Astrocyte of the spinal cord (primary cell): ENCODE measurements at places on chromosomes 5 and 9.

GRCh38 chr5:104652271-104652861 lies 1089.8 kb upstream of the NUDT12 start:
- DNase-seq: no peak

DNA sequence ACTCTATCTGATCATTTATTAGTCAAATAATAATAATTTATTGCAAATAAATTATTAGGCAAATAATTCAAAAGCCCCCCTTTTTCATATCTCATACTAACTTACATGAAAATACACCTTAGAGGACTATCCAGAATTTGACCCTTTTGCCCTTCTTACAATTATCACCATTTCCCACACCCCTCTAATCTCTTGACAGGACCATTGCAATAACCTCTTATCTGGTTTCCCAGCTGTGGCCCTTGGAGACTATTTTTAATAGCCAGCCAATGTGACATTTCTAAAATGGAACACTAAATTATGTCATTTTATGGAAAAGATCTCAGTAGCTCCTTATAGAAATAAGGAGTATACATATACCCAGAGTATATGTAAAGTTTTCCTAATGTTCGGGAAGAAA lies 588.4 kb upstream of the COX7C start:
- no peak for DNase-seq

GRCh38 chr5:140821375-140822280 lies at the start of gene PCDHA5:
TSS of gene PCDHA5 (plus strand) at chr5:140821613.
- no peak for DNase-seq

GRCh38 chr5:142758062-142758795 lies 11.9 kb upstream of the ARHGAP26 start:
- DNase-seq: no peak

- DNase-seq: no peak
Observed at GRCh38 chr9:70609011-70609410, 194.6 kb upstream of the KLF9 start.

DNA sequence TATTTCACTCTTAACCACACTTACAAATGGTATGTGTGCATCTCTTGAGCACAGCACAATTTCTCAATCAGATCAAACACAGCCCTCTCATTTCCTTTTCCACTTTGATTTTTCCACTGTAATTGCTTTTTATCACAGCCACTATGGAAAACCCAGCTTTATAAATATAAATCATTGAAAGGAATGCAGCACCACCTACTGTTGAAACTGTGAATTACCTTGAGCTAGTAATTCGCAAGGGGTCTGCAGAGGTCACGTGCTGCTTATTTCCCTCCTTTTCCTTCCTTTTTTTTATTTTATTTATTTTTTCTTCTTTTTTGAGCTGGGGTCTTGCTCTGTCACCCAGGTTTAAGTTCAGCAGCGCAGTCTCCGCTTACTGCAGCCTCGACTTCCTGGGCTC lies 76.9 kb downstream of the CDH6 start:
- peak; percentile 13 for DNase-seq

DNA sequence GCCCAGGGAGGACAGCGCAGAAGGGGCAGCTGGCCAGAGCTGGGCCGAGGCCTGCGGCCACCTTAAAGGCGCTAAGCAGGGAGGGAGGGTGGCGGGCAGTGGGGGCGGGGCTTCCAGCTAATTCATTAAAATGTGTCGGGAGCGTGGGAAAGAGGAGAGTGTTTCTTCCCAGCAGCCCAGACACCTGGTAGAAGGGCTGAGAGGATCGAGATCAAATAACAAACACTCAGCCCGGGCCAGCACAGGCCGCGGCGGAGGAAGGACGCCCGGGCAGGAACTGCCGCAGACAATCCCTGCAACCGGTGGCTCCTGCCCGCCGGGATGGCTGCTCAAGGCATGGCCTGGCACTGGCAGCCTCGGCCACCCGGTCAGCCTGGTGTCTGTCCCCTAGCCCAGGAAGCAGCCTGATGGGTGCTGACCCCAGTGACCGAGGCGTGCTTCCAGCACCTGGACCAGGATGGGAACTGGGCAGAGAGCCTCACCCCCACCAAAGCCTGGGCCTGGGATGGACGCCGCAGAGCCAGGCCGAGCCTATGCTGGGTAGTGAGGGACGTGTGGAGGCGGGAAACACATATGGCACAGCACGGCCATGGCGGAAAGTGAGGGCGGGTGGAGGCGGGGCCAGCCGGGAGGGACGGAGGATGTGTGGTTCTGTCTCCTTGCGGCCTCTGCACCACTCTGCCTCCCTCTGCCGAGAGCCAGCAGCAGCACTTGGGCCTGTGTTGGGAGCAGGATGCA lies 3.2 kb upstream of the NRARP start:
- peak; percentile 39 for DNase-seq

DNA sequence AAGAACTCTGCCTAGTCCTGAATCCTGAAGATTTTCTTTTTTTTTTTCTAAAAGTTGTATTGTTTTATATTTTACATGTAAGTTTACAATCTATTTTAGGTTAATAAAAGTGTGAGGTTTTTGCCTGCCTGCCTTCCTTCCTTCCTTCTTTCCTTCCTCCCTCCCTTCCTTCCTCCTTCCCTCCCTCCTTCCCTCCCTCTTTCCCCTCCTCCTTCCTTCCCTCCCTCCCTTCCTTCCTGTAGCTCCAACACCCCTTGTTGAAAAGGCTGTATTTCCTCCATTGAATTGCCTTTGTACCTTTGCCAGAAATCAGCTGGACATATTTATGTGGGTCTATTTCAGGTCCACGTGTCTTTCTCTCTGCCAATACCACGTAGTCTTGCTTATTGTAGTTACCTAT lies 46.6 kb downstream of the CACNA1B start:
- no peak for DNase-seq

- DNase-seq: no peak
Observed at GRCh38 chr5:36526537-36526936, 79.9 kb upstream of the SLC1A3 start.

DNA sequence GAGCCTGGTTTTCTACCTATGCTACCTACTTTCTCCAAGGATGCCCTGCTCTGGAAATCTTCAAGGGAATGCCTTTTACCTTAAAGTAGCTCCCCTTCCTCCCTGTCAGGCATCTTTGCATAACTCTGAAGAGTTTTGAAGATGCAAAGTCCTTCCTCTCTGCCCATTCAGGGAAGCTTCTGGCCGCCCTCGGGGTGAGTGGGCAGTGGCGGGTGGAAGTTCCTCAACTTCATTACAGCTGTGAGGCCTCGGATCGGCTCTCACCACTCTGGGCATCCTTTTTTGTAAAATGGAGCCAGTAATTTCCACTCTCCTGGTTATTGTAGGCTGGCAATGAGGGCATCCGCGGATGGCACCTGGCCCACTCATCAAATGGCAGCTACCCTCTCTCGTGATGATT lies 31.7 kb upstream of the STXBP1 start:
- DNase-seq: no peak

DNA sequence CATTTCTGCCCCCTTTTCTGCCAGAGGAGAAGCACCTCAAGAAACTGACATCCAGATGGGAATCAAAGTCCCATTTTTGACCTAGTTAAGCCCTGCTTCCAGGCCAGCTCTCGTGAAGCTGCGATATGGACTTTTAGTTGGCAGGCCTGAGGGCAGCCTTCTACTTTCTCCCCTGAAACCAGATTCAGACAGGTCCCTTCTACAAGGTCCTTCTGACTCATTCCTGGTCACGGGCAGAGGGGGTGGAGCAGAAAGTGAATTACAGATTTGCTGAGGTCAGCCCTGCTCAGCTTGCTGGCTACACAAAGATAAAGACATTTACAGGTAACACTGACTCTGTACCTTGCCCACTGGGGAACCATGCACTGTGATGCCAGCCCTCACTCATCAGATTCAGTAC lies 52.8 kb upstream of the TUT7 start:
- peak; percentile 67 for DNase-seq

DNA sequence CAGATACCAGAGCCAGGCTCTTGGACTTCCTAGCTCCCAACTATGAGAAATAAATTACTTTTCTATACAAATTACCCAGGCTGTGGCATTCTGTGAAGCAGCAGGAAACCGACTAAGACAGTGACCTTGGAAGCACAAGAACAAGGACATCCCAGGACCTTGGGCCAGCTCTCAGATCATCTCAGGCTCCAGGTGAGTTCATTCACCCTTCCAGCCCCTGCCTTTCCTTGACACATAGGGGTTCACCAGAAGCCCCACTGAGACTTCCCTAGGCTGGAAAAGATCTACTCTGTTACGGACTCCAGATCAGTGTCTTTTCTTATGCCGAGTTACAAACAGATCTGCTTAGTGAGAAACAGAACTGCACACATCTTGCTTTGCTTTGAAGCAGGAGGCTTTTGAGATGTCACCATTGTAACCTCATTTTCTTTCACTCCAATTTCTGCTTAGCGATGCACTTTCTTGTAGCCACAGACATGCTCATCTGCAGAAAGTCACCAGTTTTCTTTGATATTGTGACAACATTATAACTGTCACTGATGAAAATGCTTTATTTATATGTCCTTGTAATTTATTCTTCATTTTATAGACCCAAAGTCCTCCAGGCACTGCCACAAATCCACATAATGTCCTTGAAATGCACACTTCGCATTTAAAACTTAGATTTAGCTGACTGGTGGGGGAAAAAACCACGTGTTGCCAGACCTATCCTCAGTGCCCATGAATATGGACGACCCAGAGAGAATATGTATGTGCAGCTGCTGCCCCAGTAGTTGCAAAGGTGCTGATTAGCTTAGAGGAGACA lies 8.1 kb downstream of the CD180 start:
- no peak for DNase-seq

DNA sequence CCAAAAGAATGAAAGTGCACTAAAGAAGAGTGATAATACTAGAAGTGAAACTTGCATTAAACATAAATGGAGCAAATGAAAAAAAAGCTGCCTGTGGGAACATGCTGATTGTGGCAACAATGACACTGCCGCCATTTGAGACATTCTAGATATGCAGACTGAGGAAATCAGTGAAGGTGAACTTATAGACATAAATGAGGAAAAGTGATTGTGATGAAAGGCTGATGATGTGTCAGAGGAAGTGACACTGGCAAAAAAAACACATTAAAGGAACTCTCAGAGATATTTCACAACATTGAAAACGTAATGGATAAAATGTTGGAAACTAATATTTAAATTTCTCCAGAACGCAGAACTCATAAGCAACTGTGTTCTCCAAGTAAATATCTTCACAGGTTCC lies 1.2 kb downstream of the ERCC8 start:
- DNase-seq: no peak

GRCh38 chr9:32161209-32161608 lies 223.2 kb upstream of the ACO1 start:
- DNase-seq: no peak

DNA sequence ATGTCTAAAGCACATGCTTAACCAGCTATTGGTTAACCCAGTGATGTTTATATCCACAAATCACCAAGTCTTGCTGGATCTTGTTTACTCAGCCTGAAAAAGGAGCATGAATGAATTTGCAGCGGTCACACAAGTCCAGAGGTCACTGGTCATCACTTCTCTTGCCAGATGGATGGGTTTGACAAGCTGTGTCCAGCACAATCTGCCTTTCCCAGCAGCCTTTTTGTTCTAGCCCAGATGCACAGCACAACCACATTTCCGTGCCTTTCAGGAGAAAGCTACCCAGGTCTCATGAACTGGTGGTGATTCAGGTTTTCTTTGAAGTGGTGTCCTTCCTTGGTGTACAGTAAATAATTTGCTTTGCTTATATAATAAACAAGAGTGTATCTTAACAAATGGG lies 32.1 kb downstream of the TMEM252 start:
- no peak for DNase-seq

GRCh38 chr5:90446961-90447360 lies 27.6 kb downstream of the MBLAC2 start:
- DNase-seq: peak; percentile 1

DNA sequence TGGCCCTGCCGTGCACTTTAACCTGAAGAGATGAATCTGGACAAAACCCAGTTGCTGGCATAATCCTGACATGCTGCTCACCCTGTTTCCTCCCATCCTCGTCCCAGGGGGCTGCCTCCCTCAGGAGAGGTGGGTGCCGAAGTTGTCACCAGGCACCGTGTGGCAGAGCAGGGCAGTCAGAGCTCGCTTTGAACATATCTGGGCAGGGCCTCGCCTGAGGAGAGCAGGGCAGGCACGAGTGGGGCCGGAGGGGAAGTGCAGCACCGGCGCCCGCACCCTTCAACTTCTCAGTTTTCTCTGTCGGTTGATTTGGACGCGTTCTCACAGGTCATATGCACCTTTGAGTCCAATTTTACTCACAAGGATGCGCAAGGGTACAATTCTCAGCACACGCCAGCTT lies 141.1 kb upstream of the PHYKPL start:
- DNase-seq: no peak

GRCh38 chr5:61974680-61975079 lies 331.3 kb upstream of the KIF2A start:
- DNase-seq: no peak

DNA sequence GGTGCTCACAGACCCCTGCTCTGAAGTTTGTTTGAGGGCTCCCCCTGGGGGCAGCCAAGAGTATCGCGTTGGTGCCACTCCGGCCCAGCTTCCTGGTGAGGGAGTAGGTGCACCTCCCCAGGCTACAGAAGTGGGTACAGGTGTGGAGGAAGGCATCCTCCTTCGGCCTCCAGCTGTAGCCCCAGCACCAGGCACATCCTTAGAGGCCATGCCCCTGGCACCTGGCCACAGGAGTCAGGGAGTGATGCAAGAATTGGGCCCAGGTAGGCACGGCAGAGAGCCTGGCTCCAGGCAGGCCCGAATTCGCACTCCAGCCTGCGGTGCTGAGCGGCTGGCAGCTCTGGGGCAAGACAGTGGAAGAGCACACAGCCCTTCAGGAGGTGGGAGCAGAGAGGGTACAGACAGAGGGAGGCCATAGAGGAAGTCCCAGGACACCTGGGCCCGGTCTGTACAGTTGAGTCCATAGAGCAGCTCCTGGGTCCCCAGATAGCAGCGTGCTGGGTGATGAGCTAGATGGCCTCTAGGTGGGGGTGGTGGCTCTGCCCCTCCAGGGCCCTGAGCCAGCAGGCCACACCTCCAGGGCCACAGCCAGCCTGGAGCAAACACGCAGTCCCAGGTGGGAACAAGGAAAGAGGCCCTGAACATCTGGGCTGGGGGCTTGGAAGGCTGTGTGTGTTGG lies 2.4 kb downstream of the SAPCD2 start:
- peak; percentile 66 for DNase-seq

DNA sequence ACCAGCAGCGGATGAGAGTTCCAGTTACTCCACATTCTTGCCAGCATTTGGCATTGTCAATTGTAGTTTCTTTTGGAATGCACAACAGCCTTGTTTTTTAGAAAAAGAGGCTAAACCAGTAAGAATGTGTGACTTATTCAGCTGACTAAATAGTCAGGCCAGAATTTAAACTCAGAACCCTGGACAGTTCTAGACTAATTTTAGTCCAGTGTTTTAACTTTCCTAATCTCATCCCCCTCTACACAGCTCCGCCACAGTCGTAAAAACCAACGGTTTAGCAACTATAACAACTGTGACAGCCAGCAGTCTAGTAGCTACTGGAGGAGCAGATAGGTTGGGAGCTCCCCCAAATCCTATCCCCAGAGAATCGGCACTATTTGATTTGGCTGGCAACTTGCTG lies 103.7 kb downstream of the FOXD1 start:
- no peak for DNase-seq

DNA sequence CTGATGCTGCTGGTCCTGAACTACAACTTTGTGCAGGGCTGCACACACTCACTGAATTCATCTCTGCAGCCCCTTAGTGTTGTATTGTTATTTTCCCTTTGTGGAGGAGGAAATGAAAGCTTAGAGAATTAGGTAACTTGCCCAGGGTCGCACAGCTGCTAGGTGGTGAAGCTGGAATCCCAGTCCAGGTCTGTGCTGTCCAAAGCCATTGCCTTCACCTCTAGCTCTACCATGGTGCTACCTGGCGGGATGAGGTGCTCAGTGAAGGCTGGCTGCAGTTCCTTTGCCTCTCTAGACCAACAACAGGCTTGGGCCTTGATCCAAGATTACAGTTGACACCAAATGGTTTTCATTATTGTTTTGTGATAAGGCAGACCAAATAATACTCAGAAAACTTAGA lies 177.8 kb upstream of the PITX1 start:
- no peak for DNase-seq
